ENCODE measurements at places on chromosomes 4 and X.

GRCh38 chrX:149259241-149259640, 245.9 kb downstream of the IDS start:
- DNase-seq, result peak; percentile 17

- DNase-seq, result no peak
These were observed 48.3 kb downstream of the DMP1 start for GRCh38 chr4:87698394-87698793.

DNA sequence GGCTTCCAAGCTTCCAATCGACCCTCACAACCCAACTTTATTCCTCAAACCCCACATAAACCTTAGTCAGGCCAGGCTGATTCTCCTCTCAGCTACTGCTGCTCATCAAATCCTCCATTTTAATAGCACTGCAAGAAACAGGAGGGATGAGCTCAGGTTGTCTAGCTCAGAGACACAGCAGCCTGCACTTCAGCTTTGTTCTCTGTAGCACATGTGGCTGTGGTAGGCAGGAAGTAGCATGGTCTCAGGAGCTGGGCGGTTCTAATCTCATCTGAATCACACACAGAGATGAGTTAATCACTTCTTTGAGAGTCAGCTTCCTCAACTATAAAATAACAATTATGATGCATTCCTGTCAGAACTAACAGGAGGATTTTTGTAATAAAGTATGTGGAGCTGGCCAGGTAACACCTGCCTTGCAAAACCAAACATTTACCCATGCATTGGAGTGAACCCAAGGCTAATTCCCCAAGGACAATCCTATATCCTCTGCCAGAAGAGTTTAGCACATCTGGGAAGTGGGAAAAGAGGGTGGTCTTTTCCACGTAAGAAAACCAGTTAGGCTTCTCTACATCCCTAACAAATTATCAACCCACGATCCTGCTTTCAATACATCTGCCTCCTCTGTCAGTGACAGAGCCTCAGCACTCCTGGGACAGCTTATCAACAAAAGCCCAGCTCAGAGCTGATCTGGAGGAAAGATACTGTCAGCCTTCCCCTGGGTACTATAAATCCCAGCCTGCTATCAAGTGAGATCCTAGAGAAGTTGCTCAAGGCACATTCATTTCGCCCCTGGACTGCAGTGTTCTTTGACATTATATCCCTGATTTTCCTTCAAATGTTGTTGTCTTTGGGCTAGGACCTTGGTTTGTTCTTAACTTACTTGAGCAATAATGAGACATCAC, 32.8 kb downstream of the ELOVL6 start:
- DNase-seq, result peak; percentile 39

GRCh38 chrX:19889582-19890342, 2.4 kb upstream of the SH3KBP1 start:
- DNase-seq, result peak; percentile 77

- DNase-seq, result no peak
These were observed 29.0 kb downstream of the ENPP6 start for GRCh38 chr4:184188443-184189400.

- DNase-seq, result no peak
These were observed 313.2 kb downstream of the ANTXR2 start for GRCh38 chr4:79759793-79760192.

DNA sequence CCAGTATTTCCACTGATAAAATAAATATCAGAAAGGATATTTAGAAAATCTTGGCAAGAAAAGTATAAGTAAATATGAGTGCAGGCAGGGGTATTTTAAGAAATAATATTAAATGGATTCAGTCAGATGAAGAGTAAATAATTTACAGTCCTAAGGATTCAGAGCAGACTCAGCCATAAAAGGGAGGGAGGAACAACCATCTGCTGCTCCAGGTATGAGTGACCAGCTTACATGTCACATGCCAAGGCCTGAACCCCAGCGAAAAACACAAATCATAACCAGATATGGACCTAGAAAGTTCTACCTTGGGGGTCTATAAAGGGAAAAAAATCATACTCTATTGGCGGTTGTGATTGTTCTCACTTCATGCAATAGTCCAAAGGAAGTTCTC, 166.8 kb downstream of the COL4A6 start:
- no peak for DNase-seq

- DNase-seq, result no peak
These were observed 28.3 kb downstream of the SEC24D start for GRCh38 chr4:118807659-118808058.

DNA sequence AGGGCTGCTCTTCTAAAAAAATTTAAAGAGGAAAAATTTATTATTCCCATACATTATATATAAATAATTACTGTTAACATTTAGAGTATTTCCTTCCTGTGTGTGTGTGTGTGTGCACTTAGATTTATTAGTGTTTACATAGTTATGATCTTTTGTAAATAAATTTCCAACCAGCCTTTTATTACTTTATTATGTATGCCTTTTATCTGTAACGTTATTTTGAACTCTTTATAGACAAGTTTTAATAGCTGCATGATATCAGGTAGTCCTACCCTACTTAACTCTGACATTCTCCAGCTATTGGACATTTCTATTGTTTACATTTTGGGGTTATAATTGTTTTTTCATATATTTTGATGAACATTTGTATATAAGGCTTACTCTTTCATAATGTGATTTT, 8.8 kb downstream of the THAP9 start:
- no peak for DNase-seq
